ENCODE measurements at places on chromosomes 4 and X.

DNA sequence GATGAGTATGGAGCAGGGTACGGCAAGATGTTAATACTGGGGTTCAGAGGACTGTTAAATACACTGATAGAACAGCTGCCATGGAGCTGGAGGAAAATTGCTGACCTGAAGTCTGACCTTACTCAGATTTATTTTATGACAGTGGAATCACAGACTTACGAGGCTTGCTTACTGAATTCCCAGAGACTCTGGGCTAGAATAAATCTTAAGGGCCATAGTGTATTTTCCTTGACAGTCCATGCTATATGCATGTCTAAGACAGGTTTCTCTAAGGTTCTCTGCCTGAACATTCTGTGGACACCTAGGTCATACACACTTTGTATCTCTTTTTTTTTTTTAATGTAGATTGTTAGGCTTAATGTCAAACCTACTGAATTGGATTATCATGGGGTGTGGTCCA, 633.2 kb upstream of the ACTRT1 start:
- no peak for DNase-seq

GRCh38 chr4:25536564-25537320, 118.9 kb upstream of the SLC34A2 start:
- DNase-seq = no peak

DNA sequence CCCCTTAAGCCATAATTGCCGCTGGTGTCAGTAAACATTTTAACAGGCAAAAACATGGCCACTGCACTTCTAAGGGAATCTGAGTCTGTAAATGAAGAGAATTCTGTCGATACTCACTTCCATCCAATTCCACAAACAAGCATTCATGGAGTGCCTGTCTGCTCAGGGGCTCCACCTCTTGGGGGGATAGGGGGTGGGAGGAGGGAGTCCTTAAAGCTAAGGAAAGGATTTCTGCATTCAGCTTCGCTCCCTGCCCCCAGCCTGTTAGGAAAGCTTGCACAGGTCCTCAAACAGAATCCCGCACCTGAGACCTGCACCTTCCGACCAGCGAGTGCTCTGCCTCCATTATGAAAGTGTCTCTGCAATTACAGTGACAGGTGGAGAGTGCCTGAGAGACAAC, 130.2 kb upstream of the KIT start:
- DNase-seq = no peak

DNA sequence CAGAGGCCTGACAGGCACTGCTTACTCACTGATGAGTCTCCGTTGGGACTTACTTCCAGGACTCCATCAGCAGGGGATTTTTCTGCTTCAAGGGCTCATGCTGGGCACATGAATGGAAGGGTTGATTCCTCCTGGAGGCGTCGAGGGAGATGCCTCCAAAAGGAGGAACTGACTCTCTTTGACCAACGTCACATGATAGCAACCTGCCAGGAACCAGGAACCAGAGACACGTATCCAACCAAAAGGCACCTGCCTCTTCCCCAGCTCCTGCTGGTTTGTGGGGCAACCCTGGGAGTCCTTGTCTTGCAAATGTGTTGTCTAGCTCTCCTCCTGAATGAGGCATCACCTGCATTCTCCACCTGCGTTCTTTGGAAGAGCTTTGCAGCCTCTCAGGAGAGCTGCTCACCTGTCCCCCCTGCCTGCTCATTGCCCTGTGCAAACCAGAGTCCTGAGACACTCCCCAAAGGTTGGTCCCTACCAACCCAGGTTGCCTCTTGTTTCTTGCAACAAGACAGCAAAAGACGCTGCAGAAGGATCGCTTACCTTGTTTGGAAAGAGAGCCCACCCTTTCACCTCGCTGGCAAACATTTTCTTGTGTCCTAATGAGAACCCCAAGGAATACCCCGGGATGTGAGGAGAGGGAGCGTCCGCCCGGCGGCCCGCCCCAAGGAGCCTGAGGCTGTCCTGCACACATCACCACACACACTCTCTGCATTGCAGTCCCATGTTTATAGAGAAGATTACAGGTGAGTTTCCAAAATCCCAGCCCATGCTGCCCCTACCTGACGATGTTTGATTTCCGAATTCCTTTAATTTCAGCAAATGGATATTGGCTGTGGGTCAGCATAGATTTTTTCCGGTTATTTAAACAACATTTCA, 30.5 kb upstream of the SHOX start:
- DNase-seq = no peak

GRCh38 chr4:140719686-140720085, 36.5 kb downstream of the TBC1D9 start:
- no peak for DNase-seq

- peak; percentile 20 for DNase-seq
Measured at GRCh38 chrX:48083212-48083611, 11.8 kb upstream of the ZNF630 start.

DNA sequence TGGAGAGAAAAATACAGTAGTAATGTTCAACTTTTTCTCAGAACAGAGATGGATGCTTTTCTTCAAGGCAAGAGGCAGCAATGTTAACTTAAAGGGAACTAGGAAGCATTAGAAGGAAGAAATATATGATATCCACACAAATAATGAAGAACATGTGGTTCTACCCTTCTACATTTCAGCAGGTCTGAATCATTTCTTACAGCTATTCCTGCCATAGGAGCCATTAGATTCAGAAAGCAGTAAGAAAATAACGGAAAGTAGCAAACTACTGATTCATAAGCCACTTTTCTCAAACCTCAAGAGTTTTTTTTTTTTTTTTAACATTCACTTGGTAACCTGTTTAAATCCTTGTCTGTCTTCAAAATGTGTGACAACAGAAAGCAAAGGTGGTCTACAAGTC, 1251.6 kb upstream of the AGA start:
- DNase-seq = no peak

- no peak for DNase-seq
Measured at GRCh38 chr4:36394352-36394903, 113.0 kb downstream of the DTHD1 start.

- no peak for DNase-seq
Measured at GRCh38 chr4:24973747-24974601, 56.8 kb downstream of the LGI2 start.

DNA sequence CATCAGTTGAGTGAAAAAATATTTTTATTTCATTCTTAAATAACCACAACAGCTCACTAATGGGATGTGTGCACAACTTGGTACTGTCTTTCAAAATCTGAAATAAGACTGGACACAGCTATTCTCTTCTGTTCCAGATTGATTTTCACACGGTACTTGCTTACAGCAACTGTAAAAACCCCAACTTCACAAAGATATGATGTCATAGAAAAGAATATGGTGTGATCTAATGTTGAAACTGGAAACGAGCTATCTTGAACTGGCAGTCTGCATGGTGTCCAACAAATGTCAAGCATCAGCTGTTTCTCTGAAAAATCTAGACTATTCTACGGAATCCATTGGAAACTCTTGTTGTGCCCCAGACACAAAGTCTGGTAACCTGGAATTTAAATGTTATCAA, 14.7 kb downstream of the HELQ start:
- no peak for DNase-seq

- DNase-seq = no peak
Measured at GRCh38 chr4:111213531-111213930, 590.7 kb upstream of the PITX2 start.

GRCh38 chr4:17317526-17317925, 194.4 kb downstream of the QDPR start:
- DNase-seq = no peak

Measured in stimulated activated CD4-positive, alpha-beta T cell treated with anti-CD3 and anti-CD28 coated beads, Interleukin-1b, Interleukin-23, amount 100 ng/mL, for 1 hour (primary cell).